ENCODE measurements at places on chromosomes 5 and 9. TPM values are rescaled to one million over a fixed set of nuclear protein-coding genes. Genes with fewer than 3 reads are reported as not detected.

DNA sequence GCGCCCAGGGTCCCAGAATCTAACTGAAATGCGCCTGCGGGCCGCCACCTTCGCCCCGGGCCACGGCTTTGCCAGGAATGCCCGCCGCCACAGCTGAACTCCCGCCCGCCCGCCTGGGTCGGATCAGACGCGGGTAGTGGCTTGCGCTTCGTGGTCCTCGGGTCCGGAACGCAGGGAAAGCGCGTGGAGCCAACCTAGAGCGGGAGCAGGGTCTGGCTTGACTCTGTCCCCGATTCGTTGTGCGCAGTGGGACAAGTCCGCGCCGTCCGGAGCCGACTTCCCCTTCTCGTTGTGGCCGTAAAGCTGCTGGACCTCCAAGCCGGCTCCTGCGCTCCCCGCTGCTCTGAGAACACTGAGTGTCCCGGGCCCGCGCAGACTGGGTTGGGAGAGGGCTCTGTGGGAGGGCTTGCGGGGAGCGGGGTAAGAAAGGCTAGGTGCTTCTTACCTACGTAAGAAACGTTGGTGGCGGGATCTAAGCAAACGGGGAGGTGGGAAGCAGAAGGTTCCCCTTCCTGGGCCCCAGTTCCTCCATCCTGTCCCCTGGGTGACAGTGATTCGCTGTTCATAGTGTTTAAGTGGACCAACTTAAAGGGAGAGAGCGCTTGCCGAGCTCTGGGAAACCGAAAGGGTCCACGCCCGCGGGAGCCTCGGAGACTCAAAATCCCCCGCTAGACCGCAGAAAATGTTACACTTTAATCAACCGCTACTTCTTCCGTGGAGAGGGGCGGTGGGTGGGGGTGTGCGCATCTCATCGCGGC, 4.4 kb upstream of the FOXE1 start:
- no peak overlapping the region for H3K27ac ChIP-seq
- H3K36me3 ChIP-seq, result no peaks in the 10 kb centered on the region
- DNase-seq, result no peak
- peaks cover 8% of the 10 kb centered on the region for H3K4me1 ChIP-seq

The RAB14 gene
- total RNA-seq, result 42.9 TPM

- no peaks in the 10 kb centered on the region for H3K27me3 ChIP-seq
- no peak for DNase-seq
- H3K27ac ChIP-seq, result no peak overlapping the region
- H3K36me3 ChIP-seq, result no peaks in the 10 kb centered on the region
These were observed 814 bp downstream of the PLCXD3 start for GRCh38 chr5:41509399-41510175.

The FOXE1 gene
- total RNA-seq, result 0.97 TPM

The CAMK2A gene
- 1.0 TPM for total RNA-seq

GRCh38 chr9:89602978-89603766, 1.6 kb upstream of the GADD45G start:
- no peaks in the 10 kb centered on the region for H3K36me3 ChIP-seq
- no peaks in the 10 kb centered on the region for H3K27me3 ChIP-seq
- peak overlapping the region; percentile 61 for H3K4me3 ChIP-seq
- DNase-seq, result peak; percentile 92
- peak overlapping the region; percentile 72 for H3K27ac ChIP-seq
- no peaks in the 10 kb centered on the region for H3K4me1 ChIP-seq

The BASP1 gene
- 346 TPM for total RNA-seq

The PIP5K1B gene
- total RNA-seq, result 38.3 TPM

GRCh38 chr5:137501846-137502406, 2.8 kb upstream of the SPOCK1 start:
- H3K36me3 ChIP-seq, result no peaks in the 10 kb centered on the region
- no peaks in the 10 kb centered on the region for H3K4me1 ChIP-seq
- H3K4me3 ChIP-seq, result no peak overlapping the region
- no peak for DNase-seq
- no peaks in the 10 kb centered on the region for H3K27me3 ChIP-seq

The SPAAR gene
- total RNA-seq, result 0.64 TPM

GRCh38 chr5:1799110-1799601, 481 bp downstream of the MRPL36 start:
- peak overlapping the region; percentile 85 for H3K4me3 ChIP-seq
- H3K27ac ChIP-seq, result peak overlapping the region; percentile 45
- H3K27me3 ChIP-seq, result no peaks in the 10 kb centered on the region
- no peaks in the 10 kb centered on the region for H3K4me1 ChIP-seq

GRCh38 chr5:16450163-16450562, 15.4 kb downstream of the ZNF622 start:
- no peak overlapping the region for H3K27ac ChIP-seq
- DNase-seq, result no peak
- H3K4me3 ChIP-seq, result no peak overlapping the region
- H3K4me1 ChIP-seq, result no peaks in the 10 kb centered on the region

GRCh38 chr9:13970426-13970825, 343.5 kb downstream of the NFIB start:
- DNase-seq, result no peak
- H3K36me3 ChIP-seq, result no peaks in the 10 kb centered on the region
- H3K4me1 ChIP-seq, result no peaks in the 10 kb centered on the region

DNA sequence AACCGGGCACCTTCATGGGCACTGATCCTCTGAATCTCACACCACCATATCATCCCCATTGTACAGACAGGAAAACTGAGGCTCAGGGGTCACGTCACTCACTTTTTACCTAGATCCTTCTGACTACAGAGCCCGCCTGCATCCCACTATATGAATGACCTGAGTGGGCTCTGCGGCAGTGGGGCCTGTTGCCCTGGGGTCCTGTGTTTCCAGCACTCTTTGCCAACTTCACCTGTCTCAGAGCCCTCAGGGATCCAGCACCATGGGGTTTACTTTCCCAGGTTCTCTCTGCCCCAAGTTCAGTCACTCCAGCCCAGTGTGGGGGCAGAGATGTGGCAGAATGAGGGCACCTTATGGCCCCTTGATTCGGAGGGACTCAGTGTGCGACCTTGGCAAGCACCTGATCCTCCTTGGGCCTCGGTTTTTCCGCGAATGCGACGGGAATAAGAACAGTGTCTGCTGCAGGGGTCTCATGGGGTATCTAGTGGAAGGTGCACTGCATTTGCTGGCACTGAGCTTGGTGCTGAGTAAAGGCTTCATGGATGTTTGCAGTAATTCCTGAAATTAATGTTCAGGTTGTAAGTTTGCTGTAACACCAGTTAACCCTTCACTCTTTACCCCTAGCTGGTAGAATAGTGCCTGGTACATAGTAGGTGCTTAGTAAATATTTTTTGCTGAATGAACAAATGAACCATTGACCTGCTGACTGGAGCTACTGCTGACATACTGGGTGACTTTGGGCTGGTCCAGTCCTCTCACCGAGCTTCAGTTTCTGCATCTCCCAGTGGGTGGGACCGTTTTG, 47.1 kb upstream of the BOD1 start:
- no peak for DNase-seq
- H3K36me3 ChIP-seq, result no peaks in the 10 kb centered on the region
- no peak overlapping the region for H3K4me3 ChIP-seq
- no peak overlapping the region for H3K27ac ChIP-seq
- H3K4me1 ChIP-seq, result no peaks in the 10 kb centered on the region

DNA sequence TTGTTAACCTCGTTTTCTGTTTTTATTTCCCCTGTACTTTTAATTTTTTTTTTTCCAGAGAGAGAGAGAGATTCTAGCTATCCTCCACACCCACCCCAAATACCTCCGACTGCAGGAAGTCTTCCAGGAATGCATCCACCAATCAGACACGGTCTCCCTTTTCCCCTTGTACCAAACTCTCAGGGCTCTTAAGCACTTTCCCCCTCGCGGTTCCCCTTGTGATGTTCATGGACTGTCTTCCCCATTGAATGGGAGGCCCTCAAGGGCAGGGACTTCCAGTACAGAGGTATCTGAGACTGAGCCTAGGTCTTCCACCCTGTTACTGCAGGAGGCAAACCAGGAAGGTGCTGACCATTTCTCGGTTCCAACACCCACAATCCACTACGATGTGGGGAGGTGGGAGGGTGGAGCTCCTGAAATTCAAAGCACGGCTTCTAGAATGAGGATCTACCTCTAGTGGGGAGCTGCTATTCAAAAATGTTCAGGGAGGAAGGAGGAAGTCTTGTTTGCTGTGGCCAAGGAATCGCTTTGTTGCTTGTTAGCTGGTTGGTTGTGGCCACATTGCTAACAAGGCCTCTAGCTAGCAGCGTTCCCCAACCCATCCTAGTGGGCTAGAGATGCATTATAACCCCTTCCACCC, 37.5 kb upstream of the PTGS1 start:
- no peaks in the 10 kb centered on the region for H3K27me3 ChIP-seq
- DNase-seq, result no peak
- H3K4me3 ChIP-seq, result no peak overlapping the region
- H3K4me1 ChIP-seq, result no peaks in the 10 kb centered on the region
- H3K36me3 ChIP-seq, result no peaks in the 10 kb centered on the region

DNA sequence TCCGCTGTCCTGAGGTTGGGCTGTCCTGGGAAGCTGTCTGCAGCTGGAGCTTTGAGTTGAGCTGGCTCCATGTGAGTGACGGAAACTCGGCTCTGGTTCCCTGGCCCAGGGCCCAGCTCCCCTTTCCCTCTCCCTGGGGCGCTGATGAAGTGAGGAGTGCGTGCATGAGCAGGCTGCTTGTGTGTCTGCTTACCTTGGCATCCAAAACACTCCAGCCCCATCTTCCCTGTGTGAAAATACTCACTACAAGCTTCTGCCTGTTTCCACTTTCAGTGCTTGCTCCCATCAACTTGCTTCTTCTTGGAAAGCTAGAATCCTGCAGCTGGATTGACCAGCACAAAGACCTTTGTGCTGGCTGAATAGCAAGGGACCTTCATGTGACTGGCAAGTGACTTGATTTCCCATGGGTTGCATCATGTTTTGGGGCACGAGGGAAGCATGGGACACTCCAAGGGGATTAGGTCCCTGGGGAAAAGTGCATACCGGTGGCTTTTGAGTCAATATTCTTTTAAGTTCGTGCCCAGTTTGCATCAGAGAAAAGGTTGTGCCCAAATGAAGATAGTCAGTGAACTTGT, 198.1 kb downstream of the GADD45G start:
- H3K4me3 ChIP-seq, result no peak overlapping the region
- no peaks in the 10 kb centered on the region for H3K27me3 ChIP-seq
- peak; percentile 75 for DNase-seq
- no peaks in the 10 kb centered on the region for H3K36me3 ChIP-seq
- H3K4me1 ChIP-seq, result no peaks in the 10 kb centered on the region

GRCh38 chr9:32294106-32294505, 90.3 kb upstream of the ACO1 start:
- H3K27ac ChIP-seq, result no peak overlapping the region
- no peaks in the 10 kb centered on the region for H3K36me3 ChIP-seq
- H3K4me1 ChIP-seq, result no peaks in the 10 kb centered on the region
- H3K4me3 ChIP-seq, result no peak overlapping the region
- DNase-seq, result no peak

DNA sequence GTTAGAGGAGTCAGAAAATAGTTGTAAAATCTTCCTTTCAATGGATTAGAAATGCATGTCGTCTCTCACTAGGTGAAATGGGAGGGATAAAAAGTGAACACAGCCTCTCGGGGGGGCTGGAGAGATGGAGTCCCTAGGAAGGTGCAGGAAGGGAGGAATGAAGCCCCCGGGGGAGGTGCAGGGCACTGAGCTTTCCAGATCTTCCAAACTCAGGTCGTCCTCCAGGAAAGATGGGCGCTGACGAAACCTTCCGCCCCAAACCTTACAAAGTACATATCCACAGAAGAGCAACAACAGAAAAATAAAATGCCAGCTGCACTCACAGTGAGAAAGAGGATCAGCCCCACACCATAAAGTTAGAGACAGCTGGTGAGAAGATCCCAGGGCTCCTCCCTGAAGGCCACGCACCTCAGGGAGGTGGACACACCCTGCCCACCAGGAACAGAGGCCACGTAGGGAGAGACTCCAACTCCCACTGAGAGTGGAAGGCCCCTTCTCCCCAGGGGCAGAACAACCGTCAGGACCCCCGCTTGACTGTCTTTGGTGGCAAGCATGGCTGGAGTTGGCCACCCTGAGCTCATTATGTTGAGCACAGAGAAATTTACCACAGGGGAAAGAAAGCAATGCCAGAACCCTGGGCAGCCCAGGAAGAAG, 174.3 kb downstream of the AUH start:
- no peaks in the 10 kb centered on the region for H3K36me3 ChIP-seq
- no peak overlapping the region for H3K4me3 ChIP-seq
- H3K27me3 ChIP-seq, result no peaks in the 10 kb centered on the region
- H3K4me1 ChIP-seq, result peaks cover 7% of the 10 kb centered on the region
- DNase-seq, result no peak

The PCDHB11 gene
- 2.6 TPM for total RNA-seq

GRCh38 chr5:138603249-138603920, 28.2 kb upstream of the HSPA9 start:
- no peaks in the 10 kb centered on the region for H3K36me3 ChIP-seq
- DNase-seq, result no peak
- H3K4me3 ChIP-seq, result no peak overlapping the region
- no peaks in the 10 kb centered on the region for H3K4me1 ChIP-seq

GRCh38 chr9:95008151-95008771, 281.8 kb downstream of the AOPEP start:
- no peaks in the 10 kb centered on the region for H3K36me3 ChIP-seq
- peaks cover 6% of the 10 kb centered on the region for H3K4me1 ChIP-seq
- H3K27me3 ChIP-seq, result no peaks in the 10 kb centered on the region
- peak overlapping the region; percentile 94 for H3K27ac ChIP-seq

GRCh38 chr5:116497631-116498030, 77.0 kb downstream of the SEMA6A start:
- H3K36me3 ChIP-seq, result no peaks in the 10 kb centered on the region
- no peaks in the 10 kb centered on the region for H3K4me1 ChIP-seq
- H3K27me3 ChIP-seq, result no peaks in the 10 kb centered on the region
- DNase-seq, result no peak
- no peak overlapping the region for H3K4me3 ChIP-seq

The CBY3 gene
- total RNA-seq, result 5.0 TPM

- no peaks in the 10 kb centered on the region for H3K36me3 ChIP-seq
- no peak overlapping the region for H3K27ac ChIP-seq
- no peaks in the 10 kb centered on the region for H3K27me3 ChIP-seq
- no peak for DNase-seq
- H3K4me1 ChIP-seq, result no peaks in the 10 kb centered on the region
These were observed 164.9 kb upstream of the PAPPA start for GRCh38 chr9:115988701-115989100.

GRCh38 chr9:5646116-5646515, 17.2 kb downstream of the RIC1 start:
- no peaks in the 10 kb centered on the region for H3K27me3 ChIP-seq
- no peak overlapping the region for H3K27ac ChIP-seq
- H3K4me3 ChIP-seq, result no peak overlapping the region
- DNase-seq, result no peak
- H3K36me3 ChIP-seq, result no peaks in the 10 kb centered on the region
